ENCODE measurements at places on chromosomes 5 and 9.

DNA sequence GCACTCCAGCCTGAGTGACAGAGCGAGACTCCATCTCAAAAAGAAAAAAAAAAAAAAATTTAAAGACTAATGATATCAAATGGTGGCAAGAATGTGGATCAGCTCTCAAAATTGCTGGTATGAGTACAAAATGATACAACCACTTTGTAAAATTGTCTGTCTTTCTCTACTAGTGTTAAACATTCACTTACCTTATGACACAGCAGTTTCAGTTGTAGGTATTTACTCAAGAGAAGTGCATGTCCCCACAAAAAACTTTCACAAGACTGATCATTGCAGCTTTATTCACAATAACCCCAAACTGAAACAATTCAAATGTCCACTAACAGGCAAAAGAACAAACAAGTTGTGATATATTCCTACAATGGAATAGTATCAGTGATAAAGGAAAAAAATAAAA lies 14.7 kb upstream of the CETN3 start:
- DNase-seq = no peak

DNA sequence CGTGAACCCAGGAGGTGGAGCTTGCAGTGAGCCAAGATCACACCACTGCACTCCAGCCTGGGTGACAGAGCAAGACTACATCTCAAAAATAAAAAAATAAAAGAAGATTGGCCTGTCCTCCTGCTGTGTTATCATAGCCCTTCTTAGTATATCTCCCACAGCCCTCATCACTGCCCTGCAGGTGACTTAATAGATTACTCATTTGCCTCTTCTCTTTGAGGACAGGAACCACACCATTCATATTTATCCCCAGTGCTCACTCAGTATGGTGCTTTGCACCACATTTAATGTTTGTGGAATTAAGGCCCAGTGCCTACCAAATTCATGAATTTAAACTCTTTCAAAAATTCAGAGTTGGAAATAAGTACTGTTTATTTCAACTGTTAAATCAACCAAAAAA lies 10.3 kb downstream of the IDNK start:
- no peak for DNase-seq

DNA sequence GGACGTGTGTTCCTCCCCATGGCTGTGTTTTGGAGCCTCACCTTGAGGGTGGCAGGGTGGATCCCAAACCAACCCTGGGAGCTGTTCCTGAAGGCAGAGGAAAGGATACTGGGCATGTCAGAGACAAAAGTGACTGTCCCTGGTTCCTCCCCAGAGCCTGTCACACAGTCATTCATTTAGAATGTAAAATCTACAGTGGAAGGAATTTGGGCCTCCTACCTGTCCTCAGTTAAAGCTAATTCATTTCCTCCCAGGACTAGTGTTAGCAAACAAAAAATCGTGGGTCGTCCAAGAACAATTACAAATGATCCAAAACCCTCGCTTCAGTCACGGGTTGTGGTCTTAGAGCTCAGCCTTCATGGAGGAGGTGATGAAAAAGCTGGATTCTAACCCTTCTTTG lies 83.2 kb downstream of the NDFIP1 start:
- DNase-seq = no peak

GRCh38 chr9:444528-444927 lies 229.9 kb downstream of the DOCK8 start:
- no peak for DNase-seq

DNA sequence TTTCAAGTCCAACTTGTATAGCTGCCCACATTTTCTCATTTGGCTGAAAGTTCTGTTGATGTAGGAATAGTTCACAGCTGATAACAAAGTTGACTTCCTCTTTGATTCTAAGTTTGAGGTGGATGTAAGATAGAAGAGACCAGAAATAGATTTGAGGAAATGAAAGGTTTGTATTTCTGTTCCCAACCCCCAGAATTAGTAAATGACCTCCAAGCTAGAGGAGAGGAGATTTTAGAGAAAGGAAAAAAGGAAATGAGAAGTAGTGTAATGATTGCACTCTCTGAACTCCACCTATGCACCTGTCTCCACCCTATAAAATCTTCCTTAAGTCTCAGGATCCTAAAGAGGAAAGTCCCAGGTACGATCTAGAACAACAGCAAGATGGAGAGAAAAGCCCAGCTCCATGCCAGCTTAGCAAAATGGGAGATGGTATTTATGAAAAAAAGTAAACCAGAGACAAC lies 130.4 kb upstream of the POC5 start:
- no peak for DNase-seq

GRCh38 chr5:134642931-134643530 lies 5.6 kb upstream of the SEC24A start:
- DNase-seq = no peak

GRCh38 chr9:89781838-89782540 lies 177.2 kb downstream of the GADD45G start:
- no peak for DNase-seq

DNA sequence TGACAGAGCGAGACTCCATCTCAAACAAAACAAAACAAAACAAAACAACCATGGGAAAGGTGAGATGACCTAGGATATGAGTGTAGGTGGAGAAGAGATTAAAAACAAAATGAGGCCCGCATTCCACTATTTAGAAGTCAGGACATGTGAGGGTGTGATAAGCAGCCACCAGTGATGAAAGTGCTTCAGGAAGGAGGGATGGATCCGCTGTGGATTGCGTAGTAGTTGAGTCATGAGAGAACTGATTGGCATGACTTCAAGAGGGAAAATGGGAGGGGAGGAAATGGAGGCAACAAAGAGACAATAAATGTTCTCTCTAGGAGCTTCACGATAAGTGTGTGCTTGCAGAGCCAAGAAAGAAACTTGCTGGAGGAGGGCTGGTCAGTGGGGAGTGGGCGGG lies 367.6 kb downstream of the ARL15 start:
- no peak for DNase-seq

Data from NCI-H1436 treated with DMSO at 0.1 percent for 48 hours (cell line).